ENCODE measurements at places on chromosomes 3 and 15.

DNA sequence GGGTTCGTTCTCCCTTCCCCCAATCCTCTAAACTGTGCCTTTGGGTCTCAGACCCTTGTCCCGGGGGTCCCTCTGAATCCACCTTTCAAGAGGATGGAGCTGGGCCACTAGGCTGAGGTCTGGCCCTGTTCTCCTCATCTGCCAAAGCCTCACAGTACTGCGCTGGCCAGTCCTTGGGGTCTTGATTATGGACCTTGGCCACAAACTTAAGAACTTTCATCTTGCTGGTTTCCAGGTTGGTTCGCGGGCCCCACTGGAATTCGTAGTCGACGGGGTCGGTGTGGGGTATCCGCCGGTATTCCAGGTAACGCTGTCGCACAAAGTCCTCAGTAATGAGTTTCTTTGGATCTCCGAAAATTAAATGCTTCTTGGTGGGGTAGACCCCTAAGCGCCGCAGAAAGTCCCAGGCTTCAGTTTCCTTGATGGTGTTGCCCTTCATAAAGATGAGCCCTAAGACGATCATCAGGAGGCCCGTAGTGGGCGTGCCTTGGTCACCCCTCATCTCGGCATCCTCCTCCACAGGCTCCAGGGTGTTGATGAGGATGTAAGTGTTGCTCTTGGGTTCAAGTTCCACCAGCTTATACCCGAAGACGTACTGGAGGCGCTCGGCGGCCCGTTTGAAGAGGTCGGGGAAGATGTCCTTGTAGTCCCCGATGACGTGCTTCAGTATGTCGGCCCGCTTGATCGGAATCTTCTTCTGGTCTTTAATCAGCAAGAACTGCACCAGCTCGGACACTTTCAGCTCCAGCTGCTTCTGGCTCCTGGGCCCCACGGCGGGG lies 727 bp downstream of the NSMCE3 start:
- no peak for DNase-seq

DNA sequence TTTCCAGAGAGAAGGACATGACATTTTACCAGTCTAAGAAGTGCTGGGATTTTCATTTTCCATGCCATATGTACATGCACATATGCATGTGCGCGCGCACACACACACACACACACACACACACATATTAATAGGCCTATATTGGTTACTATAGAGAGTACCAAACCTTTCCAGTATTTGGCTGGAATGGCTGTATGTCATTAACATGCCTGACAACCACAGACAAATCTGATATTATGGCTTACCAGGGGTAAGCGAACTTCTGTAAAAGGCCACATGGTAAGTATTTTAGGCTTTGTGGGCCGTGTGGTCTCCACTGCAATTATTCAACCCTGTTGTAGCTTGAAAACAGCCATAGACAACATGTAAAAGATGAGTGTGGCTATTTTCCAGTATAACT lies 97.2 kb upstream of the TSPAN3 start:
- no peak for DNase-seq

DNA sequence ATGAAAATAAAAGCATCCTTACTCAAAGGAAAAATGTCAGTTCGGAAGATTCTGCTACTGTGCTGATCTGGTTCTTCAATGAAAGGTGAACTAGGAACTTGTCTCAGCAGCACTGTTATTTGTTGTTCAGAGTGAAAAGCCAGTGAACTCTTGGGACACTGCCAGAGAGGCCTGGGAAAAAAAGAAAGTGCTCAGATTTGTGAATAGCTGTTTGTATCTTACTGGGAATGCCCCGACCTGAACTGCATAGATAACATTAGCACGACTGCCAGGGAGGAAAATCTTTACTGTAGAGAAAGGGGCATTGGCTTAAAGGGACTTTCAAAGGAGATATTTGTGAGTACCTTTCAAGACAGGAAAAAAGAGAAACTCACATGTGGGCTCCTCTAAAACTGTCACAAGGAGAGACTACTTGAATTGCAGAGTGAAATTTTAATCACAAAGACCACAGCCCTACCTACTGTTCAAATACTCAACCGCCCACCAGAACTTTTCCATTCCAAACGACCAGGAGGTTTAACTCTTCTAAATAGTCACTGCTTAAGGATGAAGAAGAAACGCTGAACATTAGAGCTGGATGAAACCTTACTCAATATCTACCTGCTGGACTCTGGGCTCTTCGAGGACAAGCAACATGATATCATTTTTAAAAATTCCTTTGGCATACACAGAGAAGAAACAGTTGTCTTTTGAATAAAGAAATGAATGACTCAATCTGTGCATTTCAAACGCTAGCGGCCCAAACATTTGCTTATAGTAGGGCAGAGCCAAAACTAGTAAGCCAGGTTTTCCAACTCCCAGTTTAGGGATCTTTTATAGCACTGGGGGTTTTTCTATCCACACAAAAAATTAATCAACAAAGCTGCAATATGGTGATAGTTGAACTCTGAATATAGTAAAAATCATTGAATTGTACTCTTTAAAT lies 13.4 kb downstream of the TAMM41 start:
- no peak for DNase-seq

- no peak for DNase-seq
These were observed 31.2 kb upstream of the ADAMTS9 start for GRCh38 chr3:64718976-64719375.

DNA sequence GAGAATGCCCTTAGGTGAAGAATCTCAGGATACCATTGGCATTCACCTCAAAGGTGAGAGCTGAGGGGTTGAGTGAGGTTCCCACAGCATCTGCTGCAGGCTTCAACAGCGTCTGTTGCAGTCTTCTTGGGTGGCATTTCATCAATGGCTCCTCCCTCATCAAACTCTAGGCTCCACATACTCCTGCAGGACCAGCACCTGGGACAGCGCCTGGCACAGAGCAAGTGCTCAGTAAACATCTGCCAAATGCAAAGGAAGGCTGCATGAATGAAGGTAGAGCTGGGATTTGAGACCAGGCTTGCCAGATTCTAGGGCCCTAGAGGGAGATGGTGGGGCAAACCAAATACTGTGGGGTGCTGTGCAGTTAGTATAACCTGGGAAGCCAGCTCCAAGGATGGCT lies 9.6 kb downstream of the TRH start:
- DNase-seq, result no peak

DNA sequence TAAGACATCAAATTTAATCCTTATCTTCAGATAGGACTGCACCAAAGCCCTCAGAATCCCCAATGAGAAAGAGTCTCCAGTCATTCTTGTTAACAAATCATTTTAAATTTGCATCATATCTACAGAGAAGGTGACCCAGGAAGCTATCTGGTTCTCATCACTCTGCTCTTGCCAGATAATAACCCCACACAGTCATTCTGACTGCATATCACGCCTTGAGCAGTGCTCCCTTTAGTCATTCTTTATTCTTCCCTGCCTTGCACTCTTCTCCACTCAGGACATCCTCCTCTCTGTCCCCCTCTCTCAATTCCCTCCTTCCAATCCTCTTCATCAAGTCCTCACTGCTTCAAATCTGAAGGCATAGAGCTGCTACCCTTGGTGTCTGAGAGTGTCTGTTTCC lies 83.7 kb upstream of the COL6A6 start:
- no peak for DNase-seq

GRCh38 chr15:85973584-85974347 lies 105.9 kb upstream of the AGBL1 start:
- DNase-seq, result no peak

GRCh38 chr15:96470681-96471310 lies 140.3 kb downstream of the NR2F2 start:
- DNase-seq, result no peak

DNA sequence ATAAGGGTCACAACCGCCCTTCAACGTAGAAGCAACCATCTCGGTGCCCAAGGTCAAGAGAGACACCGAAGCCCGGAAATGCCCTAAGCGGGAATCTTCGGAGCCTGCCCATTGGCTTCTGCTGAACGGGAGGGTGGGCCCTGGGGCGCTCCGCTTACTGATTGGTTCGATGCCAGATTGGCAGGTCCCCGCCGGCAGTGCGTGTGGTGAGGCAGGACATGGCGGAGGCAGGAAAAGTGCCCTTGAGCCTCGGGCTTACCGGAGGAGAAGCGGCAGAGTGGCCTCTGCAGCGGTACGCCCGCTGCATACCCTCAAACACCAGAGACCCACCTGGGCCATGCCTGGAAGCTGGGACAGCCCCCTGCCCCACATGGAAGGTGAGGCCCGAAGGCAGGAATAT lies at the start of gene REC114:
REC114 (plus strand) TSS at position 197 of the 400 bp plus-strand sequence; CDS start at position 219, 22 bp downstream.
- DNase-seq, result no peak

GRCh38 chr15:66905954-66906353 lies 159.4 kb upstream of the SMAD3 start:
- DNase-seq, result no peak

GRCh38 chr15:68276668-68277067 lies 877 bp upstream of the FEM1B start:
- no peak for DNase-seq

DNA sequence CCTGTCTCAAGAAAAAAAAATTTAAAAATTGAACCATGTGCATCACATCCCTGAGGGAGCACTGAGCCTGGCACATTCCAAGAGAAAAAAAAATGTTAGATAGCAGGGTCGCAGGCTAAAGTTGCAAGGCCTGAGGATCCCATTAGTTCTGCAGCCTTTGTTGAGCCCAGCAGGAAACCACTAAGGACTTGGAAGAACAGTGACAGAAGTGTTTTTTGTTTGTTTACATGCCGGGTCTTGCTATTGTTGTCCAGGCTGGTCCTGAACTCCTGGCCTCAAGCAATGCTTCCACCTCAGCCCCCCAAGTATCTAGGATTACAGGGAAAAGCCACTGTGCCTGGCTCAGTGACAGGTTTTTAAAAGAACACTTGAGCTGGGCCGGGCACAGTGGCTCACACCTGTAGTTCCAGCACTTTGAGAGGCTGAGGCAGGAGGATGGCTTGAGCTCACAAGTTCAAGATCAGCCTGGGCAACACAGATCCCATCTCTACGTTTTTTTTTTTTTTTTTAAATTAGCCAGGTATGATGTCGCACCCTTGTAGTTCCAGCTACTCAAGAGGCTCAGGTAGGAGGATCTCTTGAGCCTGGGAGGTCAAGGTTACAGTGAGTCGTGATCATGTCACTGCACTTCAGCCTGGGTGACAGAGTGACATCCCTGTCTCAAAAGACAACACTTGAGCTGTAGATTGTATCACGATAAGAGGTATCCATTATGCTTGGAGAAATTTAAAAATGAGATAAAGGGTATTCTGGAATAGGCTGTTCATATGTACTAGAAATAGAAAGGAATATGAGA lies 15.2 kb downstream of the CHAC1 start:
- DNase-seq, result no peak

- DNase-seq, result no peak
These were observed 4.9 kb upstream of the P3H2 start for GRCh38 chr3:190125436-190126068.

DNA sequence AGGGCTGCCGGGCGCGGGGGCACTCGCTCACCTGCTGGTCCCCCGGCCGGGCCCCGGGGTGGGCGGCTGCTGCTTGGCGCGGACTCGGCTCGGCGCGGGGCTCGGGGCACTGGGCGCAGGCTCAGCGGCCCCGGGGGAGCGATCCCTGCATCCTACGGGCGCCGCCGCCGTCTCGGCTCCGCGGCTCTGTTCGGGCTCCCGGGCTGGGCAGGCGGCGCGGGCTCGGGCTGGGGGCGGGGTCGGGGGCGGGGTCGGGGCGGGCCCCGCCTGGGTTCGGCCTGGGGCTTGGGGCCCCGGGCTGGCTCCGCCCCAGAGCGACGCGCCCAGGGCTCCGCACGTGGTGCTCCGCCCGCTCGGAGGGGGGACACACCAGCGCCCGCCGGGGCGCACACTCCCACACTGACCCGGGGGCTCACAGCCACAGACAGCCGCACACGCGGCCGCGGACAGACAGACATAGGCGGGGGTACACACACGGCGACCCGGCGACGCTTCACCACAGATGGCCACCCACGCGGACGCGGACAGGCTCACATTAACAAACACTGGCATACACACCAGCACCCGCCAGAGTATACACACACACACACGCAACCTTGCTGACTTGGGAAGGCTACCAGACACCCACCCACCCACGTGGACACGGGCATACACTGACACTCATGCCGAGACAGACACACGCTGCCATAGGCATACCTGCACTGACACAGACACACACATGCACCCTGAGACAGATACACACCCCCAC lies at the start of gene SCN5A:
SCN5A (minus strand) TSS at position 188 of the 748 bp plus-strand sequence. CDS start 16,380 bp downstream, outside the sequence.
- no peak for DNase-seq

DNA sequence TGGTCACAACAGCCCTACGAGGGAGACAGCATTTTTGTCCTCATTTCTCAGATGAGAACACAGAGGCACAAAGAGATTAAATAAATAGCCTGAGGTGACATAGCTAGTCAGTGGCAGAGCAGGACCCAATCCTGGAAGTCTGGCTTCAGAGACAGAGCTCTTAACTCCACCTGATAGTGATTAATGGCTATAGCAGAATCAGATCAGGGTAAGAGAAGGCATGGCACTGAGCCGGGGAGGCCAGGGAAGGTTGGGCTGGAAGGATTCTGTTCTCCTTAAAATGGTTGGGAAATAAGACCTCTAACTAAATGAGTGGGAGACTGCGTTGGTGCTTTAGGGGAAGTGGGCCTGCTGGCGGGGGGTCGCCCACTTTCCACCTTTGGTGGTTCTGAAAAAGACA lies 104.5 kb downstream of the VGLL4 start:
- DNase-seq, result no peak

DNA sequence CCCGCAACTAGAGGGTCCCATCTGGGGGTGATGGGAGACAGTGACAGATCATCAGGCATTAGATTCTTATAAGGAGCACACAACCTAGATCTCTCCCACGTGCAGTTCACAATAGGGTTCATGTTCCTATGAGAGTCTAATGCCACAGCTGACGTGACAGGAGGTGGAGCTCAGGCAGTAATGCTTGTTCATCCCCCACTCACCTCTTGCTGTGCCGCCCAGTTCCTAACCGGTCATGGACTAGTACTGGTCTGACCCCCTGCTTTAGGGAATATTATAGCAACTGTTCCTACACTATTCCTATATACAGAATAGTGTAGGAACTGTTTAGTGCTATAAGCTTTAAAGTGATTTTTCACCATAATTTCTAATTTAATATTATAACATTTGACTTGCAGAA lies 128.1 kb upstream of the AZI2 start:
- no peak for DNase-seq

DNA sequence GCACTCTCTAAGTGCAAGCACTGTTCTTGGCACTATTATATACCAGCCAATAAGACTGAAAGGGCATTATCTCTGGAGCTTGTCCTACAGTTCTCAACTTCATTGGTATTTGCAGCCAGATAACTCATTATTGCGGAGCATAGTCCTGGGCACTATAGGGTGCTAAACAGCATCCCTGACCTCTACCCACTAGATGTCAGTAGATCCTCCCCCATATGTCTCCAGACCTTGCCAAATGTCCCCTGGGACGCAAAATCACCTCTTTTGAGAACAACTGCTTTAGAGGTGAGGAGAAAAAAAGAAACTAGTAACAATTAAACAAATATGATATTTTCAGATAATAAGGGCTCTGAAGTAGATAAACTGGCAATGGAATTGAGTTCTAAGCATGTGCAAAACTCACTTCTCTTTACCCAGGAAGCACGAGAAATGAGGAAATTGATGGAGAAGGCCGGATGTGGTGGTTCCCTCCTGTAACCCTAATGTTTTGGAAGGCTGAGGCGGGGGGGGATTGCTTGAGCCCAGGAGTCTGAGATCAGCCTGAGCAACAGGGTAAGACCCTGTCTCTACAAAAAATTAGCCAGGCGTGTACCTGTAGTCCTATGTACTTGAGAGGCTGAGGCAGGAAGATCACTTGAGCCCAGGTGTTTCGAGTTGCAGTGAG lies 61.4 kb downstream of the FRMD4B start:
- no peak for DNase-seq

GRCh38 chr15:29449136-29449535 lies 179.5 kb upstream of the NSMCE3 start:
- no peak for DNase-seq

All from NCI-H1048 (cell line).